Activated effector memory CD4-positive, alpha-beta T cell treated with anti-CD3 and anti-CD28 coated beads, Interleukin-2, amount 50 U/mL, for 16 hours (primary cell): ENCODE measurements at places on chromosomes 6 and 20.

DNA sequence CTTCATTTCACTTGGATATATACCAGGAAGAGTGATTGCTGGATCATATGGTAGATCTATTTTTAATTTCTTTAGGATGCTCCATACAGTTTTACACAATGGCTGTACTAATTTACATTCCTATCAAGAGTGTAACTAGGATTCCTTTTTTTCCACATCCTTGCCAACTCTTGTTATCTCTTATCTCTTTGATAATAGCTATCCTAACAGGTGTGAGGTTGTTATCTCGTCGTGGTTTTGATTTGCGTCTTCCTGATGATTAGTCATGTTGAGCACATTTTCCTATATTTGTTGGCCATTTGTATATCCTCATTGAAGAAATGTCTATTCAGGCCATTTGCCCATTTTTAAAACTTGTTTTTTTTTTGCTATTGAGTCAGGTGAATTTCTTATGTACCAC, 552.4 kb downstream of the RFPL4B start:
- DNase-seq, result no peak

- DNase-seq, result no peak
Observed at GRCh38 chr6:154848580-154848979, 115.4 kb downstream of the SCAF8 start.

DNA sequence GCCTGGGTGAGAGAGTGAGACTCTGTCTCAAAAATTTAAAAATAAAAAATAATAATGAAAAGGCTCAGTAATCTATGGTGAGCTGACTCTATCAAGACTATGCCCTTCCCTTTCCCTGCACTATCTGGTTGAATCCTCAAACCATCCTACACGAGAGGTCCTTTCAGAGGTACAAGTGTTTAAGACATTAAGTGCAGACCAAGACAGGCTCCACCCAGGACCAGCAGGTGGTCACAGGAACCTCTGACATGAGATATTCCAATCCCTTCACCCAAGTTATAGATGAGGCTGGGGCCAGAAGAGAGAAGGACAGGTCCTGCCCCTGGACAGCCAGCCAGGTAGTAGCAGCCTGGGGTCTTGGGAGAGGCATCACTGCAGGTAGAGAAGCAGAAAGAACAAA, 182.6 kb downstream of the NFATC2 start:
- DNase-seq, result no peak

DNA sequence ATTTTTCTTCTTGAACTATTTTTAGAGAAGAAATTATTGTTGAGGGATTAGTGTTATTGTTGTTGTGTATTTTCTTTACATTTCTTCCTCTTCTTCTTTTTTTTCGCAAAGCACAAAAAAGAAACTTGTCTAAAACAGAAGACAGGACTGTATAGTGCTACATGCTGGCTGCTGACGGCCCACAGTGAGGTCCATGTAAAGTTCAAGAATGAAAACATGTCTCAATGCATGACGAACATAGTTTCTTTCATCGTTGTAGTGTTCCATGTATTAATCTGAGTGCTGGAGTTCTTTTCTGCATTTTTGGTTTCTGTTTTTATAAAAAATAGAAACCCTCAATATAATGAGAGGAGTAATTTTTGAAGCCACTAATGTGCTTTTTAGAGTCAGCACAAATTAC, 462.9 kb upstream of the MARCKS start:
- DNase-seq, result no peak

- DNase-seq, result no peak
Observed at GRCh38 chr6:54491431-54491830, 183.2 kb downstream of the TINAG start.
